RWPE2 (cell line): ENCODE measurements at places on chromosomes 1 and 21.

DNA sequence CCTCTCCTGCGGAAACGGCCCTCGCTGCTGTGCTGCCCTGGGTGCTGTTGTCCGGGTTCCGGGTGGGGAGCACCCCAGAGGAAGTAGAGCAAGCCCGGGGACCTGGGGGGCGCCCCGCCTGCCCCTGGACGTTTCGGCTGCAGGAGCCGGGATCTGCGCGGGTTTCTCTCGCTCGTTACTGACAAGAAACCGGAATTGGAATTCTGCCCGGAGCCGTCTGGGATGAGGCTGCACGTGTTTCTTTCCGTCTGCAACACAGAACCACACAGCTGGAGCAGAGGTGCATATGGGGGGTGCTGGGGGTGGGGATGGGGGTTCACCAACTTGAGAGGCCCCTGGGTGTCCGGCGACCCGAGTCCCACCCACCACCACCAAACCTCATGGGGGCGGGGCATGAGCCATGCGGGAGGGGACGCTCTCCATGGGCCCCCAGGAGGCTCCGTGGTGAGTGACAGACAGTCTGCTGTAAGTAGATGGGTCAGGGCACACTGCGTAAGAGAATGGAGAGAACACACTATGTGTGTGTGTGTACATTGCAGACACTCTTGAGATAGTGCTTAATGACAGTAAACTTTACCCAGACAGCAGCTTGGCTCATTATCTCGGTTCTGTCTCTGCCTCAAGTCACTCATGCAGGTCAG is 261.4 kb upstream of the C1orf174 start:
- DNase-seq, result no peak
- H3K4me1 ChIP-seq, result no peaks in the 10 kb centered on the region
- no peak overlapping the region for H3K27ac ChIP-seq
- no peak overlapping the region for H3K4me3 ChIP-seq
- no peaks in the 10 kb centered on the region for H3K27me3 ChIP-seq

DNA sequence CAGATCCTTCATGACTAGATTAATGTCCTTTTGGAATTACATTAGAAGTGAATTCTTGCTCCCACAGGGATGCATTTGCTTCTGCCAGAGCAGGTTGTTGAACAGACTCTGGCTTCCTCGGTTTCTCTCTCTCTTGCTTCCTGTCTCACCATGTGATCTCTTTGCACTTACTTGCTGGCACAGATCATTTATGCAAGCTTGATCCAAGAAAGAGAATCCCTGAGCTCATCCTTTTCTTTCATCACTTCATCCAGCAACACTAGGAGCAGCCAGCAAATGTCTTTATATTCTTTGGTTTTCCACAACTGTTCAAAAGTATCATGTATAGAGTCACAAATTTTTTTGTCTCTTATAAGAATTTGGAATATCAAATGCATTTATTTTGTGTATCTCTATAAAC is 313.5 kb downstream of the ZNF326 start:
- H3K4me1 ChIP-seq, result no peaks in the 10 kb centered on the region
- no peak overlapping the region for H3K27ac ChIP-seq
- no peaks in the 10 kb centered on the region for H3K36me3 ChIP-seq
- no peak overlapping the region for H3K4me3 ChIP-seq

DNA sequence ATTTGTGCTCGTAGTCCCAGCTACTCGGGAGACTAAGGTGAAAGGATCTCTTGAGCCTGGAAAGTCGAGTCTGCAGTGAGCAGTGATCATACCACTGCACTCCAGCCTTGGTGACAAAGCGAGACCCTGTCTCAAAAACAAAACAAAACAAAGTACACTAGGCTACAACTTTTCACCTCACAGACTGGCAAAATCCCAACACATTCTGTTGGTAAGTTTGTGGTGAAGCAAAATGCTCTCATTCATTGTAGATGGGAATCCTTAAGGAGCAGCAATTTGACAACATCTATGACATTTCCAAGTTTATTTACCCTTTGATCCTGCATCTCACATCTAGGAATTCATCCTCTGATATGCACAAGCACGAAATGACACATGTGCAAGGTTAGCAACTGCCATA is 20.2 kb upstream of the SLC1A7 start:
- no peak overlapping the region for H3K4me3 ChIP-seq
- no peaks in the 10 kb centered on the region for H3K27me3 ChIP-seq
- H3K27ac ChIP-seq, result no peak overlapping the region
- no peak for DNase-seq

- H3K27ac ChIP-seq, result no peak overlapping the region
- H3K4me1 ChIP-seq, result no peaks in the 10 kb centered on the region
- H3K4me3 ChIP-seq, result no peak overlapping the region
- H3K27me3 ChIP-seq, result peaks cover 12% of the 10 kb centered on the region
- H3K36me3 ChIP-seq, result no peaks in the 10 kb centered on the region
- no peak for DNase-seq
Measured at GRCh38 chr1:2942410-2942809, 78.9 kb upstream of the ACTRT2 start.

- no peak for DNase-seq
- no peak overlapping the region for H3K4me3 ChIP-seq
- H3K27me3 ChIP-seq, result no peaks in the 10 kb centered on the region
- H3K4me1 ChIP-seq, result peaks cover 12% of the 10 kb centered on the region
Measured at GRCh38 chr1:10815858-10816195, 19.4 kb upstream of the CASZ1 start.

DNA sequence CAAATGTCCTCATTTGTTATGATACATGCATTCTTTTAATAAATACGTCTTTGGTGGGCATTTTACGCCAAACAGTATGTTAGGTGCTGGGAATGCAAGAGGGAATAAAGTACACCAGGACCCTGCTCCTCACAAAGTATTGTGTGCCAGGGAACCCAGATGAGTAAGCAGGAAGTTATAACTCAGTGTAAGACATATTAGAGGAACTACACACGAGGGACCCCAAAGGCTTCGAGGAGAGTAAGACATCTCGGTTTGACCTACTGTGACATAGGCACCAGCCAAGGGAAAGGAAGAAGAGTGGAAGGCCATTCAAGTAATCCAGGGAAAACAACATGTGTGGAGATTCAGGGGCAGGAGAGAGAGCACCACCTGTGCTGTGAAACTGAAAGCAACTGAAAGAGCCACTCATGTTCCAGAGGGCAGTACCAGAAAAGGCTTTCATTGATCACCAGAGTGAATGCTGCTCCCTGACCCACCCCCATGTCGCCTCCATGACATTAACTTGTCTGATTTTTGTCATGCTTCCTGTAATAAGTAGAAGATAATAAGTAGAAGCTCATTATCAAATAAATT is 542.5 kb upstream of the PKN2 start:
- no peaks in the 10 kb centered on the region for H3K4me1 ChIP-seq
- no peak overlapping the region for H3K4me3 ChIP-seq
- H3K27me3 ChIP-seq, result no peaks in the 10 kb centered on the region
- DNase-seq, result no peak
- no peaks in the 10 kb centered on the region for H3K36me3 ChIP-seq

DNA sequence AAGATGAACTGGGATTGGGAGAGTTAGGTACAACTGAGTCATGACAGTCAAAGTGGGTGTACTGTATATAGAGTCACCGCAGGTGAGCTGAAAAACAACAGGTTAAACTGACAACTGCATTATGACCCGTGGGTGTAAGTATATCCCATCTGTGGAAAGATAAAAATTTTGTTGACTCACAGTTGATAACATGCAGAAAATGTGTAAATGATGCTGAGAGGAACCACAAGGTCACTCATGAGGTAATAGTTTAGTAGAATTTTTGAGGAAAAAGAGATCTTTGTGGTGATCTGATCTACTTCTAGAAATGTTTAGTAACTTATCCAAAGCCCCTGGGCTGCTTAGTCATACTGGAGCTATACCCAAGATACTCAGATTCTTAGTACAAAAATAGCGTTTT is 838 bp downstream of the OR2C3 start:
- no peak overlapping the region for H3K27ac ChIP-seq
- no peak overlapping the region for H3K4me3 ChIP-seq
- H3K27me3 ChIP-seq, result no peaks in the 10 kb centered on the region
- no peak for DNase-seq

GRCh38 chr1:30166174-30166573 is 557.2 kb downstream of the MATN1 start:
- H3K27me3 ChIP-seq, result peaks cover 19% of the 10 kb centered on the region
- H3K4me3 ChIP-seq, result no peak overlapping the region
- H3K36me3 ChIP-seq, result no peaks in the 10 kb centered on the region
- no peak overlapping the region for H3K27ac ChIP-seq

- no peak overlapping the region for H3K4me3 ChIP-seq
- DNase-seq, result no peak
- H3K27me3 ChIP-seq, result no peaks in the 10 kb centered on the region
- no peaks in the 10 kb centered on the region for H3K4me1 ChIP-seq
- H3K36me3 ChIP-seq, result no peaks in the 10 kb centered on the region
- H3K27ac ChIP-seq, result no peak overlapping the region
Measured at GRCh38 chr1:211037095-211037494, 96.9 kb downstream of the KCNH1 start.

DNA sequence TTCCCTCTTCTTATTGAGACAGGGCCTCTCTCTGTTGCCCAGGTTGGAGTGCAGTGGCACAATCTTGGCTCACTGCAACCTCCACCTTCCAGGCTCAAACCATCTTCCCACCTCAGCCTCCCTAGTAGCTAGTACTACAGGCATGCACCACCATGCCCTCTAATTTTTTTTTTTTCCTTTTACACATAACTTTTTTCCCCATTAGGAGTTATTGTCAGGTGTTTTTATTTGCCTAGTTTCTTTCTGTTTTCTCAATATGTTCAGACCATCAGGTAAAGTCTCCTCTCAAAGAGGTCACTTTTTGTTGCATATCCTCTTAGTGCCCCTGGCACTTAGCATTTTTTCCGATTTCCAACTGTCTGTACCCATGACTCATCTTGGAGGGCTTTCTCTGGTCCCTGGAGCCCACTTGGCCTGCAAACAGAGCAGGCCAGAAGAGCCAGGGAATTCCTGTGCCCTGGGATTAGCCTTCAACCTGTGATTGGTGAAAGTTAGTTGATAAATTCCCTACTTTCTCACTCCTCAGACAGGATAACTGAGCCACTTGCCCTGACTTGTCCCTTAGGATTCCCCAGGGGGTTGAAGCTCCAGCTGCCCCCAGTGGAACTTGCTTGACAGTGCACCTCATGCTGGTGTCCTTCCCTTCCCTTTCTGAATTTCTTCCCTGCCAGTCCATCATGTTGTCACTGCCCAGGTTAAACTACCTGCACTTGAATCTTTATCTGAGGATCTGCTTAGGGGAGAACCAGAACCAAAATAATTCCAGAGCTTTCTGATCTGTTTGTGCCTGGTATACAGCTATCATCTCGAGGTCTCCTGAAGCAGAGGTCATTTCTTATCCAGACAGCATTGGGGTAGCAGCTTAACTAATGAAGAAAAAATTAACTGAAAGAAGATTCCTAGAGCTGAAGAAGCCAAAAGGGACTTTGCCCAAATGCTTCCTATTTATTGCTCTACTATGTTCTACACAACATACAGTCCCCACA is 2.4 kb downstream of the NTPCR start:
- H3K27me3 ChIP-seq, result no peaks in the 10 kb centered on the region
- no peak for DNase-seq
- peaks cover 12% of the 10 kb centered on the region for H3K4me1 ChIP-seq
- H3K27ac ChIP-seq, result no peak overlapping the region

GRCh38 chr1:29269382-29269781 is 33.1 kb downstream of the PTPRU start:
- no peak overlapping the region for H3K27ac ChIP-seq
- no peaks in the 10 kb centered on the region for H3K27me3 ChIP-seq
- peaks cover 15% of the 10 kb centered on the region for H3K36me3 ChIP-seq
- no peak for DNase-seq
- H3K4me3 ChIP-seq, result no peak overlapping the region

DNA sequence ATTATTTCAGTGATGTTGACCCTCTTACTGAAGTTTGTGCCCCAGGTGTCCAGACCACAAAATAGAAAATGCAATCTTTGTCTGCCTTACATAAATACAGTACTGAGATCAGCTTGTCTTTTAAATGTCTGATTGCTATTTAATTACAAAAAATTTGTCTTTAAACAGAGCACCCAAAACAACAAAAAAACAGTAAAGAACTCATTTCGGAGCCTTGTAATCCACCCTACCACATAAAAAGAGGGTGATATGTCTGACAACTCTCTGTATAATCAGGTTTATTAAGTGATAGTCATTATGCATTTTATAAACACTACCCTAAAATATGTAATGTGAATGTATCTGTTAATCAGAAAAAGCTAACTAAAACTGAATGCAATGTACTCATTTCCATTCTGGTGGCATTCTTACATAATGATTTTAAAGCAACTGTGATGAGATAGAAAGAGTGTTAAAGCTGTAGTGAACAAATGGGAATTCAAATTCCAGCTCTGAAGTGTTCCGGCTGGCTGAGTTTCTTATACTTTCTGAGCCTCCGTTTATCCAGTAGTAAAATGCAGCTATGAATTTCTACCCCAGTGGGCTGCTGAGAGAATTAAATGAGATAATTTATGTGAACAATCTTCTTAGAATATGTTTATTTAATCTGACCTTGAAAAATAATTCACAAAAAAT is 486.6 kb downstream of the USP25 start:
- no peak for DNase-seq
- no peaks in the 10 kb centered on the region for H3K36me3 ChIP-seq
- H3K4me1 ChIP-seq, result no peaks in the 10 kb centered on the region
- H3K27ac ChIP-seq, result no peak overlapping the region
- H3K4me3 ChIP-seq, result no peak overlapping the region
- H3K27me3 ChIP-seq, result no peaks in the 10 kb centered on the region

DNA sequence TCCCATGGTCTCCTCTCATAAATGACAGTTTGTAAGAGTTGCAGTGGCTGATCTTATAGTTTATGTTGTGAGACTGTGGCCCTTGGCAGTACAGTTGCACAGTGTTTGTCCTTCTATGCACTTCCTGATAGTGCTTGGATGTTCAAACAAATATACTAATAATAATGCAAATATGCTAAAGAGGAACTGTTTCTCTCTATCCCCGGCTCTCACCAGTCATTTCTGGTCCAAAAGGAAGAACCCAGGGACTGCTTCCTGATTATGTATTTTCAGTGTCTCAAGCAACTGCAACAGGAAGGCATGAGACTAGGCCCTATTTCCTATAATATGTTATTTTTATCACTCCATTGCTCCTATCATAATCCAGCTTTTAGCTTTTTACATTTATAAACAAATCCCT is 17.0 kb upstream of the SUCO start:
- no peak for DNase-seq
- H3K27ac ChIP-seq, result no peak overlapping the region
- H3K27me3 ChIP-seq, result no peaks in the 10 kb centered on the region
- H3K36me3 ChIP-seq, result no peaks in the 10 kb centered on the region
- H3K4me3 ChIP-seq, result no peak overlapping the region

- no peak overlapping the region for H3K4me3 ChIP-seq
- no peaks in the 10 kb centered on the region for H3K36me3 ChIP-seq
- DNase-seq, result no peak
Measured at GRCh38 chr1:111249960-111250359, 22.4 kb downstream of the CHI3L2 start.

DNA sequence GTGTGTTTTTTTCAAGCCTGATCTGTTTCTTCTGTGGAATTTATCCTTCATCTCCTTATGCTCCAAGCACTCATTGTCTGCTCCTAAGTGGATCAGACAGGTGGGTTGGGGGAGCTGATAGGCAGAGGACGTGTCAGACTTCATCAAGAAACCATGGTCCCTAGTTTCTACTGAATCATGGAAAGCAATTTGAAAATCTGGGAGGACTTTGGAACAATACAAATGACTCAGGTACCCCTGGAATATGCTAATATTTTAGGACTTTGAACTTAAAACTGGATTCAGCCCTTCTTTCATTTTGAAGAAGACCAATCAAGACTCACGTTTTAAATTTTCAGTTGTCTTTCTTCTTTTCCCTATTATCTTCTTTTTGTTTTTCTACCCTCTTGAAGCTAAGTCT is 7.7 kb downstream of the ABCG1 start:
- no peak overlapping the region for H3K27ac ChIP-seq
- peaks cover 15% of the 10 kb centered on the region for H3K4me1 ChIP-seq
- H3K27me3 ChIP-seq, result no peaks in the 10 kb centered on the region
- peak; percentile 3 for DNase-seq
- H3K4me3 ChIP-seq, result no peak overlapping the region
- peaks cover 3% of the 10 kb centered on the region; the same call in 1 of the 2 replicates for H3K36me3 ChIP-seq
